Neural progenitor cell (in vitro differentiated cells): ENCODE measurements at places on chromosomes 16 and 17. TPM values are rescaled to one million over a fixed set of nuclear protein-coding genes. Genes with fewer than 3 reads are reported as not detected.

BEAN1 gene
- total RNA-seq = 0.32 and 0.34 TPM in 2 replicates

CCT6B gene
- total RNA-seq = 3.4 and 5.0 TPM in 2 replicates

PIRT gene
- not detected in 2 replicates for total RNA-seq

TBC1D26 gene
- 0.58 and 4.4 TPM in 2 replicates for total RNA-seq

KRTAP2-3 gene
- not detected in 2 replicates for total RNA-seq

SLC13A2 gene
- total RNA-seq = not detected in 2 replicates

SOX15 gene
- total RNA-seq = 0.51 and 7.6 TPM in 2 replicates

WNT9B gene
- 0.12 TPM in 1 of 2 replicates, not detected in the other for total RNA-seq

GLTPD2 gene
- not detected in 2 replicates for total RNA-seq

ORC6 gene
- 95.3 and 122 TPM in 2 replicates for total RNA-seq

EVPLL gene
- total RNA-seq = not detected in 2 replicates

UTS2R gene
- 0.46 TPM in 1 of 2 replicates, not detected in the other for total RNA-seq

TMEM114 gene
- total RNA-seq = 1.3 TPM in 1 of 2 replicates, not detected in the other
